ENCODE measurements at places on chromosomes 2 and 18. TPM values are rescaled to one million over a fixed set of nuclear protein-coding genes. Genes with fewer than 3 reads are reported as not detected.

DNA sequence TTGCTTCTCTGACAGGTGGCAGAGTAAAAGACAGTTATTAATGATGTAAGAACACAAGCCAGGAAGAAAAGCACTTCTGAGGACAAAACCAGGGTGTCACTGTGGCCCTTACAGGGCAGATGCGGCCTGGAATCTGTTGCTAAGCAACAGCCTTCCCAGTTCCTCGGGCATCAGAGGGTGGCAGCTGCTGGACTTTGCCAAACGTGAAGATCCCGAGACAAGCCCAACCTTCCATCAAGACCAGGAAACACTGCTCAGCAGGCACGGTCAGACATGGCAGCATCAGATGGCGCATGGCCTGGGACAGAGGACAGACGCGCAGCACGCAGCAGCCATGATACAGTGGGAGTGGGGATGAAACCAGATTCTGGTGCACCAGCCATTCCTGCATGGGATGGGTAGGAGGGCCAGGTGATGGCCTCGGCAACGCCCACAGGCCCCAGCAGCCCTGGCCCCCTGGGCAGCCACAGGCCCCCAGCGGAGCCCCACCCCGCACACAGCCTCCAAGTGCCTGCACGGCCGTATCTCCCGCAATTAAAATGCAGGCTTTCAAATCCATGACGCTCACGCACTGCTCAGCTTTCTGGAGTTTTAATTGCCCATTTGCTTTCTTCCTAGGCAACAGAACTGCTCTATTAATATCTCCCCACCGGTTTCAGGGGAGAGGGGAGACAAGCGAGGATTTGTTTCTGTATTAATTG, 89.0 kb downstream of the EIPR1 start:
- no peak for DNase-seq

DNA sequence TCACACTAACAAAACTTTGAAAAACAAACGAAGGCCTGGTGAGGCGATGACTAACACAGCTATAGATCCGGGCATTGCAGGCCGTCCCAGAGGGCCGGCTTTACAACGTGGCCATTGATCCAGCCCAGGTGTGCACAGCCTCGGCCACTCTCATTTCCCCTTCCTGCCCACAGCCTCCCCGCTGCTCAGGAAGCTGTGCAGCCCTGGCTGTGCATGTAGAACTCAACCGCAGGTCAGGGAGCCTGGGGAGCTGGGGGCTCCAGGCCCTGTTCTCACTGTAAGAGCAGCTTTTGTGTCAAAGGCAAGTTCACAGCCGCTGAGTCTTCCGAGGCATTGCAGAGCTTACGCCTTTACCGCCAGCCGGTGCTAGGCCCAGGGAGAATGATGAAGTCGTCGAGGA, 87.2 kb downstream of the LONRF2 start:
- no peak for DNase-seq

Gene ORC4
- 25.9 TPM for total RNA-seq

Gene SLC16A14
- total RNA-seq = 0.21 TPM

Gene INHBB
- total RNA-seq = 0.25 TPM
